ENCODE measurements at places on chromosomes 3 and 15. TPM values are rescaled to one million over a fixed set of nuclear protein-coding genes. Genes with fewer than 3 reads are reported as not detected.
A peak's percentile ranks its signal among the peaks of the same experiment; 100 is the strongest.

DNA sequence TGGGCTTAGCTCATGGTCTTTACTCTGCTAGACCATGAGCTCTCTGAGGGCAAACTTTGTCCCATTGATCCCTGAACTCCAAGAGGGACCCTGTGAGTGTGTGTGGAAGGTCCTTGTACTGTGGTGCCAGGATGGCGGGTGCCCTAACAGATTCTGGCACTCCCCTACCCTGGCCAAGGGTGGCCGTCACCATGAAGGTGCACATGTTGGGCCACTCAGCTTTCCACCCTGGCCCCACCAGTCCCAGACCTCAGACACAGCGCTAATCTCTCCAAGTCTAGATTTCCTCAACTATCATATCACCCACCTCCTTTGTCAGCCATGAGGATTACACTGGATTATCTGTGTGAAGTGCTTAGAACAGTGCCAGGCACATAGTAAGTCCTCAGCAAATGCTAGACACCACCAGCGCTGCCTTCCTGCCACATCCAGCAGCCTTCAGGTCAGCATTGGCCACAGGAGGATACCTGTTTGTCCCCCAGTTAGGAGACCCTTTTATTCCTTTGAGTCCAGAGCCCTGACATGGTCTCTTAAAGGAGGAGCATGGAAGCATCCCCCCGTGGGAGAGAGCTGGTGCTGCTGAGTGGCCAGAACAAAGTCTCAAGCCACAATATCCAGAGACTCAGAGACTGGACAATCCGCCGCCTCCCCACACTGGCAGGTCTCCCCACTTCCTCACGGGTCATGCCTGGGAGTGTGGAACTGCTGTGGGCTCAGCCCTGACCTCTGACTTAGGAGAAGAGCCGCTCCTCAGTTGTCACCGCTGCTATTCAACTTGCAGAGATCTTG is 44.5 kb upstream of the SLCO2A1 start:
- peak; percentile 75 for DNase-seq

DNA sequence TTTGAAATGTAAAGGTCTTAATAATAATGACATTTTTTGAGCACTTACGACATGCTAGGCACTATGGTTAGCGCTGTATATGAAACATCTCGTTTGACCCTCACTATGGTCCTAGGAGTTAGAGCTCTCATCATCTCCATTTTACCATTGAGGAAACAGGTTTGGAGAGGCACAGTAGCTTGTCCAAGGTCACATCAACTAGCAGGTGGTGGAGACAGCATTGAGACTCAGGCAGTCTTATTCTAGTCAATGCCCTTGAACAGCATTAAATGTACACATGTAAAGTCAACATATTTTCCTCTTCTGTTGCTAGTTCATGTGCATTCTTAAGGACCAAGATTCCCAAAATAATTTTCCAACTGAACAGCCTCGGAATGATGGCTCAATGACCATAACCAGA is 4.8 kb downstream of the ARHGEF3 start:
- no peak for DNase-seq

- no peak for DNase-seq
Measured at GRCh38 chr3:140850210-140850955, 91.3 kb upstream of the SLC25A36 start.

DNA sequence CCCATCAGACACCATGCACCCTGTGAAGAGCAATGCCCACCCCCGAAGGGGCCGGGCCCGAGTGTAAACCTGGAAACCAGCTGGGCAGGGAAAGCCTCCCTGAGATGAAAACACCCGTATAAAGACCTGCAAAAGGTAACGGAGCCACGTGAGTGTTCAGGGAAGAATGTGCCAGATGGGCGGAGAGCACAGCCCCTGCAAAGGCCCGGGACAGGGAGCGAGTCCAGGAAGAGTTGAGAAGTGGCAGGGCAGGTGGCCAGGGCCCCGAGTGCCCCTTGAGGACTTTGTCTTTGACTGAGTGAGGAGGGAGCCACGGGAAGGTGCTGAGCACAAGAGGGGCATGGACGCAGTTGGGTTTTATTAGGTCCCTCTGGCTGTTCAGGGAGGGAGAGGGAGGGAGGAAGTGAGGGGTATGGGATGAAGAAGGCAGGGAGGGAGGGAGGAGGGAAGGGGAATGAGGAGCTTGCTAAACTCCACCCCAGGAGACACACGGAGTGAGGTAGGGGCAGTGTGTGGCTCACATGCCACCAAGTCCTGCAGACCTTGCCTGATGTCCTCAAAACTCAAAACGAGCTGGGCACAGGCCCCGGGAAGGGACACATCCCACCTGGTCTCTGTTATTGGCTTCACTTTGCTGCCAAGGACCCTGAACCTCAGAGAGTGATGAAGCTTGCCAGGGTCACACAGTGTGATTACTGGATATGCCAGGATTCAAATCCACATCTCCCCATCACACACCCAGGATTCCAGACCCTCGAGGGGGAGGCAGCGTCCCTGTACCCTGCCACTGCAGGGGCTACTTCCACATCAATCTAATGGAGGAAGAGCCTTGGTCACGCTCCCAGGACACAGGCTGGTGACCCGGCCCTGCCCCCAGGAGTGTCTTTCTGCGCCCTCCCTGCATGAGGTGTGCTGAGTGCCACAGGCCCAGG is 49.1 kb upstream of the IQSEC1 start:
- DNase-seq = no peak

DNA sequence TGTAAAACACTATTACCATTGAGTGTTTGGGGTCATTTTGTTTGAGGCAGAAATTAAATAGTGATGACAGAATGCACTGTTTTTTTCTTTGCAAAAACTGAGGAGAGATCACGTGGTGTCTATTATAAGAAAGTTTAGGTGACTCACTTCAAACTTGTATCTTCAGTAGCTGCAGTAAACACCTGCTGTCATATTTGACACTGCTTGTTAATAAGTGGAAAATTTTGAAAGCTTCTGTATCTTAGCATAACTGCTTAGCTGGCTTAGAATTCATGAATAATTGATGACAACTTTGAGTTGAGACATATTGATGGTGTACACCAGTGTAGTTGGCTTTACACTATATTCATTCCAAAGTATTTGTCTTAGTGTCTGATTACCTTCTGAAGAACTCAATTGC is 29.7 kb upstream of the MDFIC2 start:
- no peak for DNase-seq

DNA sequence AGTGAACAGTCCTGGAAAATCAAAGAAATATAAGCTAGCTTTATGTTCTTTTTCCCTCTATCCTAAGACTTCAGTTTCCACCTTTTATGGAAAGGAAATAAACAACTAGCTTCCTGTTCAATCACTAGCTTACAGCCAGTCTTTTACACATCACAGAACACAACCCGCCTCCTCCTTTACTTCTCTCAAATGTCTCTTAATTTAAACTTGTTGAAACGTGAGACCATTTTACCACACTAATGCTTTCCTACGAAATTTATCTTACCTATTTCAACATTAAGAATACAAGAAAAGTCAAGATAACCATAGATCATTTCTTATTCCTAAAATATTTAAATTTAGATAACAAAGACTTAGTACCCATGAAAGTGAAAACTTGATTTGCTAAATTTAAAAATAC is 6.2 kb downstream of the PRTG start:
- DNase-seq = no peak

TICRR gene
- total RNA-seq = not detected

DNA sequence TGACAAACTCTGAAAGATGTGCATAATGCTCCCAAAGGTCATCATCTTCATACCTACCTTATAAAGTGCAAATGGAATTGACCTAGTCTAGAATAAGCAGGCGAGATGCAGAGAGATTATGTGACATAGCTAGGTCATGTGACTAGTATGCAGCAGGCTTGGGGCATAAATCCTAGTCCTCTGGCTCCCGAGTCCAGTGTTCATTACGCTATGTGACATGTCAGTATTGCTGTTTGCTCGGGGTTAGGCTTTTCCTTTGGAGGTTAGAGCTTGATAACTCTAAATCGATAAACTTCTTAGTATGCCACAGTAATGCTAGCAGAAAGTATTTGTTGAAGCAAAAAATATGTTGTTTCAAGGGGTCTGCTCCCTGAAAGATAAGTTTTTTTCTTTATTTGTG is 481.7 kb upstream of the TPRG1 start:
- DNase-seq = no peak

Data from mesenteric fat pad (tissue), 1 donor.